Stimulated activated CD4-positive, alpha-beta T cell treated with anti-CD3 and anti-CD28 coated beads, Interleukin-15, amount 100 ng/mL, for 1 hour (primary cell): ENCODE measurements at places on chromosomes 13 and 19.

DNA sequence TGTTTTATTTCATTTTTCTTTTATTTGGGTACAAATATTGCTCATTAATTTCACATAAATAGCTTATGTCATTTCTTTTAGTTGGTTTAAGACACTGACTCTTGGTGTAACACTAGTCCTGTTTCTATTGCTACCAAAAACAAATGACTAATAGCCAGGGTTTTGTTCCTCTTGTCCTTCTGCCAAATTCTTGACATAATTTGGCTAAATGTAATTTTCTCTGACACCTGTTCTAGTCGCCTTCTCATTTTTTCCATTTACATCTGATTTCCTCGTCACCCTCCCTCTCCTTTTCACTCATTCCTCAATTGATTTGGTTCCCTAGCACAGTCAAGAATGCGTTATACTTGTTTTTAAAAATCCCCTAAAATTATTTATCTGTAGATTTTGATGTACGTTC is 1718.7 kb downstream of the EFNB2 start:
- no peak for DNase-seq

GRCh38 chr13:100951016-100951415 is 276.4 kb upstream of the TMTC4 start:
- no peak for DNase-seq

- DNase-seq: no peak
Observed at GRCh38 chr13:19888799-19889198, 25.4 kb upstream of the ZMYM5 start.

DNA sequence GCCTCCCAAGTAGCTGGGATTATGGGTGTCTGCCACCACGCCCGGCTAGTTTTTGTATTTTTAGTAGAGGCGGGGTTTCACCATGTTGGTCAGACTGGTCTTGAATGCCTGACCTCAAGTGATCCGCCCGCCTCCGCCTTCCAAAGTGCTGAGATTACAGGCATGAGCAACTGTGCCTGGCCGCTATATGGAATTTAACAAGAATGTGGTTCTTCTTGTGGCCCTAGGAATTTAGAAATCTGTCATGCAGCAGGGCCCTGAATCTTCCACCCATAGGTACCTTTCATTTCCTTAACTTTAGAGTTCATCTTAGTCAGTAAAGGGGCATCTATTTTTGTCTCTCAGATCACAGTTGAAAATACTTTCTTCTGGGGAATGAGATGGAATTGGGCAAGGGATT is 25.6 kb upstream of the NDFIP2 start:
- DNase-seq: no peak

- no peak for DNase-seq
Observed at GRCh38 chr19:16104722-16105121, 7.0 kb upstream of the RAB8A start.

DNA sequence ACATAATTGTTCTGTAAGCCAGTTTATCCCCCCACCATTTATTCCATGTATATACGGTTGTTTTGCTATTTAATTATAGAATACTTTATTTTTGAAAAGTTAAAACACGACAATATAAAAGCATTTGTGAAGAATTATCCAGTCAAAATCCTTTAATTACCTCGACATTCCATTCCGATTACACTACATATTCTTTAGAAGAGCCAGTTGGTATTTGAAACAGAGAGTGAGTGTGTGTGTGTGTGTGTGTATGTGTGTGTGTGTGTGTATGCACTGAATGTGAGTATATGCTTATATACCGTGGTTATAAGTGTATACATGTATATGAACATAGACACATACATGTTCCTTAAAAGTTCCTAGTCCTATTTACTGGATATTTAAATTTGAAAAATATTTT is 87.8 kb upstream of the KLF5 start:
- DNase-seq: no peak

DNA sequence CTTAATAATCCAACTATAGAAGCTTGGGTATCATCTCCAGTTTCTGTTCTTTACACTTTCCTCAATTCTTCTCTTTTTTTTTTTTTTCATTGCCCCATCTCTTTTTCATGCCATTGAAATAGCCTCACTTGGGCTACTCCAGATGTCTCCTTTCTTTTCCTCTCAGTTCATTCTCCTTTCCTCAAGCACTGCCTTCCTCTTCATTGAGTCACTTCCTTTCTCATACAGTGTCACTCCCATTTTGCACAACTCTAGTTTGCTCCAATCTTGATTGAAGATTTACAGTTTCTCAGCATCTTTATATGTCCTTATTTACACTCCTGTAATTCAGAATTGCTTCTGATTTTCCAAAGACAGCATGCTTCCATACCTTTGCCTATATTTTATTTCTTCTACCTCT is 61.3 kb downstream of the IPO5 start:
- no peak for DNase-seq

GRCh38 chr19:33471111-33471996 is 50.2 kb downstream of the PEPD start:
- no peak for DNase-seq

- DNase-seq: peak; percentile 18
Observed at GRCh38 chr19:8610041-8610935, at the start of gene ADAMTS10. Gene ADAMTS10, minus strand, starts transcription at chr19:8610715. Its CDS starts 5,005 bp downstream, at chr19:8605710.

- DNase-seq: no peak
Observed at GRCh38 chr19:38831142-38831605, 420 bp downstream of the ECH1 start.

DNA sequence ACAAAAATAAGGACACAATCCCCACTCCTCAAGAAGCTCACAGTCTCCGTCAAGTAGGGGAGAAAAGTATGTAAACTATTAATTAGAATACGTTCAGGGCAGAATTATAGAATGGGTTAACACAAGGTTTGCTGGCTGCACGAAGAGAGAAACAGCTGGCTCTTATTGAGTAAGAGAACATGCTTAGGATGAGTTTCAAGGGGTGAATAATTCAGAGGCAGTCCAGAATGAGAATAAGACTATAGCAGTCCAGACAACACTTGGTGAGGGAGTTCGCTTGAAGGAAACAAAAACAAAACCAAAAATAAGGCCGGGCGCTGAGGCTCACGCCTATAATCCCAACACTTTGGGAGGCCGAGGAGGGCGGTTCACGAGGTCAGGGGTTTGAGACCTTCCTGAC is 61.9 kb downstream of the THSD1 start:
- no peak for DNase-seq
